ENCODE measurements at places on chromosomes 6 and 20.
A peak's percentile ranks its signal among the peaks of the same experiment; 100 is the strongest.

GRCh38 chr6:131741688-131742393, 31.0 kb upstream of the CTAGE9 start:
- no peak for DNase-seq

- no peak for DNase-seq
Observed at GRCh38 chr20:8033151-8033841, 13.7 kb upstream of the TMX4 start.

- DNase-seq, result no peak
Observed at GRCh38 chr6:128478230-128479047, 42.0 kb downstream of the PTPRK start.

DNA sequence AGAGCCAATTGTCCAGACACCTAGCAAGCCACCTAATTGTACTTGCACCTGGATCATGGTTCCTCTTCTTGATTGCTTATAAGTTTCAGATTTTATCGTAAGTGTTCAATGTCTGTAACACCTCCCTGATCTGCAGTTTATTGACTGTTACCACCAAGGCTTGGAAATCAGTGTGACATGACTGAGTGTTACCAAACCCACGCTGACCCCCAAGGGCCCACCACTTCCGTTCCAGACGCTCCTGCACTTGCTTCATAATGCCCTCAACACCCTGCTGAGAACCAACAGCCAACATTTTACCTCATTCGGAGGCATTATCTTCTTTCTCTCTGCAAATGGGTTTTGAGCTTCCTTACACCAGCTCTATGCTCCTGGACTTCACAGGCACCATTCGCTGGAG, 6.3 kb downstream of the CCR6 start:
- no peak for DNase-seq

DNA sequence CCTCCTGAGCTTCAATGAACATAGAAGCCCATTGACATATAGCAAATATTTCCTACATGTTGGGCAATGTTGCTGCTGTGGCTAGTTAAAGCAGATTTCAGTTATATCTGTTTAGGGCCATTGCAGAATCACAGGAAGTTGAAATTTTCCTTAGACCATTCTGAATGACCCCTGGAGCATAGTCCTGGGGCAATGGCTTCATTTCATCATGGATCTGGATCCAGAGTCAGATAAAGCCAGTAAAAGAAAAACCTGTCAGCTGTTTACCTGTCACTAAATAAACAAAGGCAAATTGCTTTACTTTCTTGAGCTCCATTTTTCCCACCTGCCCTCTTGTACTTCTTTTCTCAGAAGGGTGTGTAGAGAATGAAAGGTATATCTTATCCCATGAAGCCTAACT, 494.0 kb upstream of the MAP3K7 start:
- DNase-seq, result no peak

DNA sequence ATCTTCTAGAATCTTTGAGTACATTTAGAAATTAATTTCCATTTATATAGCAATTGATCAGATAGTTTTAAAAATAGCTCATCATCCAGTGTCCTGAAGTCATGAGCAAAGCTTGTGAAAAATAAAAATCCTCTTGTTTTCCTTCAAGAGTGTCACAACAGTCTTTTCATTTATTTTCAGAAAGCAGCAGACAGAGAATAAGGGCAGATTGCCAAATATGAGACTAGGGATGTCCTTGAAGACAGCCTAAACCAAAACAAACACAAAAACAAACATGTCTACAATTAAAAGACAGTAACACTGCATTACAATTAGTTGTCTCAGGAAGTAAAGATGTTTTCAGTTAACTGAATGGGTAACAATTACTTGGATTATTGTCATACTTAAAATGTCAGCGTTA, 682.8 kb downstream of the TFAP2A start:
- no peak for DNase-seq

DNA sequence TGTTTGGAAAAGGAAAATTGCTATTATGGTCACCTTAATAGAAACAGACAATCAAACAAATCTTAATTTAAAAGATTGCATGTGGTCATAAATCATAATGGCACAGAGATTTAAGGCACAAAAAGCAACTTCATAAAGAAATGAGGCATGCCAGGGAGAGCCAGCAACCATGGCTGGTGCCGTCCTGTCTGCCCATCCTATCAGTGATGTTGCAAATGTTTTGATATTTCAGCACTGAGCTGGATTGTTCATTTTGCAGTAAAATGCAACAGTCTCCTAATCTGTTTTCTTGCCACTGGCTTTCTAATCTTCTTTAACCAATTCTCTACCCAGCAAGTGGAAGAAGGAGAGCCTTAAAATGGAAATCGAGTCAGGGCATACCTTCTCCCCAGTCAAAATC, 249.8 kb downstream of the SAMD5 start:
- DNase-seq, result no peak

- DNase-seq, result no peak
Observed at GRCh38 chr6:126300735-126301134, 39.2 kb upstream of the CENPW start.

DNA sequence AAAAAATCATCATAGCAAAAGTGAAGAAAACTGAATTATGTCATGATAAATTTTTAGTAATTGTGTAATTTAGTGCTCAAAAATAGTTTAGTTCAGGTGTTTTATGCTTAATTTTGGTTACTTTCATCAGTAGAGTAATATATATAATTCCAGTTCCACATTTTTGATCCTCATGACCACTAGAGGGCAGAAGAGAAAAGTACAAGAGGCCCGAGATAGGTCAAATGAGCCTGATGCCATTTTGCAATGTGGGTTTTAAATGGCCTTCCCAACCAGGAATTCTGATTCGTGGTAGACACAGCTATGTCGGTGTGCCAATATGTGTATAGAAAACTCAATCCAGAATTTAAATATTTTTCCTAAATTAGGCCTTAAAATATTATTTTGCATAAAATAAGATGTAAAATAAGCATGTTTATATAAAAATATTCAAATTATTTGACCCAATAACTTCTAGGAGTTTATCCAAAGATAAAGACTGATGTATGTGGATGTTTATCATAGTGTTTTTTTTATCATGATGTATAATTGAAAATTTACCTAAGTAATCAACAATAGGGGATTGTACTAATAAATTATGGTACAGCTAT, 159.7 kb upstream of the RPS6KA2 start:
- peak; percentile 52 for DNase-seq

GRCh38 chr6:20606831-20607230, 72.6 kb downstream of the CDKAL1 start:
- DNase-seq, result no peak

GRCh38 chr6:157185171-157185570, 138.1 kb downstream of the TMEM242 start:
- DNase-seq, result no peak

- peak; percentile 43 for DNase-seq
Observed at GRCh38 chr6:85865420-85866369, 223.0 kb upstream of the SYNCRIP start.

- no peak for DNase-seq
Observed at GRCh38 chr6:169938262-169938701, 186.9 kb downstream of the ERMARD start.

- DNase-seq, result no peak
Observed at GRCh38 chr6:105648276-105648675, 245.4 kb upstream of the PREP start.

Data from HCEC 1CT (cell line).